Fibroblast of the aortic adventitia (primary cell): ENCODE measurements at places on chromosomes 7 and 10.

DNA sequence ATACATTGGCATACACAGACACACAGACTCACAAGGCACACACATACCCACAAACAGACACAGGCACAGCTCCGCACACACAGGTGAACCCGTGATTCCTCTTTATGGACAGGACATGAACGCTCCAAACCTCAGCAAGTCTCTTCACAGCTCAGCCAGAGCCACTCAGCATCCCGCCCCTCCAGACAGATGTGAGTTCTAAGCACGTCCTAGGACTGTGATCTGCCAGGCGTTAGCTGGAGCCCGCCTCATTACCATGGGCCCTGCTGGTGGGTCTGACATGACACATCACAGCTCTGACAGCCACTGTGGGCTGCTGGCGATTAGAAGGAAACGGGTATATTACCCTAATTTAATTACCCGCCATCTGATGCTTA is 176.7 kb upstream of the PPP2R2D start:
- no peak for DNase-seq

DNA sequence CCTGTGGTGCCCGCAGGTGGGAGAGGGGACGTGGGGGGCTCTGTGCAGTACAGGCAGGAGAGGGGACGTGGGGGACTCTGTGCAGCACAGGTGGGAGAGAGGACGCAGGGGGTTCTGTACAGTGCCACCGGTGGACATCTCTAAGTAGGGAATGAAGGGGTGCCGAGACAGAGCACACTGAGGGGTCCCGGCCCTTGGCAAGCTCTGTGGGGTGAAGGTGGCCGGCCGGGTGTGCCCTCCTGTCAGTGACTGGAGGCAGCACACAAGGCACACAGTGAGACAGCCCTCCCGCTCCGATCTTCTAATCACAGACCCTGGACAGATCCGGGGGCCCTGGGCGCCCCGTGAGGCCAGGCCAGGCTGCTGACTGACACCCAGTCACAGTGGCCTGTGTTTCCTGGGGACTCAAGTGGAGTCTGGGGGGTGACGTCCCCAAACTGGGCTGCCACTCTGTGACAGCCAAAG is 11.2 kb downstream of the GPR146 start:
- DNase-seq: no peak

DNA sequence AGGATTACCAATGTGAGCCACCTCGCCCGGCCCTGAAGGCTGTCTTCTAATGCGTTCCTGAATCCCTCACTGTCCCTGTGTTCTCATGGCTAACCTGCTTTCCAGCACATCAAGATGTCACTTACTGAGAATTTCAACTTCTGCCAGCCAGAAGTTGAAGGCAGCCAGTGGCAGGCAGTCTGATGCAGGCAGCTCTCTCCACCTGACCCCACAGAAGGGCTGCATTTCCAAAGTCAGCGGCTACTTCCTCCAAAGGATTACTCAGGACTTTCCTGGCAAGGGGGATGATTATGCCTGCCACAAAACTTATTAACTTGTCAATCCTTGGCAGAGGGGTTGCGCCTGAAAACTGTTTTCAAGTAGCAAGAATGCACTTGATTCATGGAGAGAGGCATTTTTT is 1219.4 kb downstream of the TYW1 start:
- DNase-seq: no peak

GRCh38 chr7:149772956-149773434 is 393 bp downstream of the ZNF467 start:
- no peak for DNase-seq

GRCh38 chr7:36844374-36844773 is 120.1 kb upstream of the AOAH start:
- DNase-seq: no peak

- no peak for DNase-seq
Measured at GRCh38 chr10:100749309-100750217, 4.2 kb downstream of the PAX2 start.

- no peak for DNase-seq
Measured at GRCh38 chr7:36790311-36790787, 66.1 kb upstream of the AOAH start.

DNA sequence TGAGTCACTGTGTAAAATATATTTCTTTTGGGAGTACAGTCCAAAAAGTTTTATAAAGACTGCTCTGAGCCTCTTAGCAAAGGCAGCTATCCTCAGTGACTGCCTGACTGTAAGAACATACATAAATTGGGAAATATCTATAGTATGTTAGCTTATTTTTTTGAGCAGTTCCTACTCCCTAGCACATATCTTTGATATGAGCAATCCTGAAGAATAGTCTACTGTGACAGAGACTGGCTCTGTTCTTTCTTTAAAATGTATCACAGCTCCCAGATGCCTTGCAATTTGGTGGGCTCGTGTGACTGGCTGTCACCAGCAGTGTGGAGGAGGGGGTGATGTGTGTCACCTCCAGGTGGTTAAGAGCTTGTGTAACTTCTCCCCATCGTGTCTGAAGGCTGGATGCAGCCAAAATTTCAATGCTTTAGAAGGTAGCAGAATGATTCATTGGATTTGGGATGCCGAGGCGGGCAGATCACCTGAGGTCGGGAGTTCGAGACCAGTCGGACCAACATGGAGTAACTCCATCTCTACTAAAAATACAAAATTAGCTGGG is 47.9 kb downstream of the MTERF1 start:
- no peak for DNase-seq

GRCh38 chr10:30853066-30853465 is 178.6 kb downstream of the ZNF438 start:
- no peak for DNase-seq

GRCh38 chr10:86042161-86042560 is 324.4 kb downstream of the GRID1 start:
- no peak for DNase-seq

DNA sequence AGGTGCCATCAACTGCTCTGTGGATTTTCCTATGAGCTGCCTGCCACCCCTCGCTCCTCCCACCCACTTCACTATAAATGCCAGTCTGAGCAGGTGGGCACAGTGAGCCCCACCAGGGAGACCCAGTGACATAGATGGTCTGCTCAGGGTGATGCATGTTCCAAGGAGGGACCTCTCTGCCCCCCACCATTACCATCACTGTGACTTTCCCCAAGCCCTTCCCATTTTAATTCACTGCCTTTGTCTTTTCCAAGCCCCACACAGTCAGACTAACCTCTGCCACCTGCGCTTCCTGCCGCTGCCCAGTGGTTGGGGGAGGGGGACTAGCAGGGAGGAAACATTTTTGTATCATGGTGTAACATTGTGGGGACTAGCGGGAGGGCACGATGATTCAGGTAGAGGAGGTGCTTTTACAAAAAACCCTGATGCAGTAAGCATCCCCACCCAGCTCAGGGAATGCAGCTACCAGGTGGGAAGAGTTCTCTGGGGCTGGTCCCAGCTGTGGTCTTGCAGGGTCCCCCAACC is 24.6 kb downstream of the PRSS2 start:
- DNase-seq: no peak

GRCh38 chr7:35988105-35988504 is 164.9 kb upstream of the EEPD1 start:
- no peak for DNase-seq

DNA sequence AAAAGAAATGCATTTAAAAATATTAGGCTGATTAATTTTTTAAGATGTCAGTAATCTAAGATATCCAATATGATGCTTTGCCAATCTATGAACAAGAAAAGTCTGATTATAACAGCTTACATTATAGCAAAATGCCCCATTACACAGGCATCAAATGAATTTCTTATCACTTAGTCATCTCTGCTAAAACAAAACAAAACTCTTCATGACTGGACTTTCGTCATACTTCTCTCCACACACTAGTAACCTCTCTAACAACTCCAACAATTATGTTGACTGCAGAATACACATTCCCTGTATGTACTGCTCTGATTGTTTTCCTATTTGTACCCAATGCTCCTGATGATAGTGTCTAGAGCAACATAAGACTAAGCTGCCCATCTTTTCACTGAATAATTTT is 3.8 kb upstream of the MKI67 start:
- DNase-seq: peak; percentile 57

DNA sequence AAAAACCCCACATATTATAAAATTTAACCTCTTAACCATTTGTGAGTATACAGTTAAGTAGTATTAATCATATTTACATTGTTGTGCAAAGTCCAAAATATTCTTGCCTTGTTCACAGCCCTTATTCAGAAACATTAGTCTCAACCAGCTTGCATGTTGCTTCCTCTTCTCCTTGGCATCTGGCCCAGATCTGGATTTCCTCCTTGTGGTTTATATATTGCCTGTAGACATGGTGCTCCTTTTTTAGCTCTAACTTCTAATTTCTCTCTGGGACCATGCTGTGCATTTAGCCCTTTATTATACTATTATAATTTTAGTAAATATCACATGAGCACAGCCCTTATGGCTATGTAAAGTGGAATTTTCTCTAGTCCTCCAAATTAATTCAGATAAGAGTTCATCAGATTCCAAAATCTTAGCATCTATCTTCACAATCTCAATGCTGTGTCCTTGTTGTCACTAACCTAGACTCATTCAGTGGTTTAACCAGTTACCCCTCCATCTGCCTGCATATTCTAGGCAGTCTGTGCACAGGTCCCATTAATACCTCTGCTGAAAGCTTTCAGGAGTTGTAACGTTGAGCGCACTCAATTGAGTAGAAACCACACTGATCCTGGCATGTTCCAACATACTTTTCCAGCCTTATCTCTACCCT is 7.9 kb downstream of the CPED1 start:
- peak; percentile 93 for DNase-seq

GRCh38 chr7:140074780-140075179 is 12.0 kb upstream of the PARP12 start:
- DNase-seq: peak; percentile 7

DNA sequence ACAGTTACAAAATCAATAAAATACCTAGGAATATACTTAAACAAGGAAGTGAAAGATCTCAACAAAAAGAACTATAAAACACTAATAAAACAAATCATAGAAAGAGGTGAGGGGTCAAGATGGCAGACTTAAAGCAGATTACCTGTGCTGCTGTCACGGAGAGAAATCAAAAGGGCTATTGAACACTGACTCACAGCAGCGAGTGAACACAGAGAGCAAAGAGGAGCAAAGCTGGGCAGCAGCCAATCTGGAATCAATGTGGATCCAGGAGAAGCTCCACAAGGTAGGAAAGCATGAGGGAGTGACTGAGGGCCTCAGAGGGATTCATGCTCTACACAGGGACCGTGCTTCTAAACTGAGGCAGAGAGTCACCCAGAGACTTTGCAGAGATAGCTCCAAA is 562.0 kb upstream of the SEMA3D start:
- DNase-seq: no peak

DNA sequence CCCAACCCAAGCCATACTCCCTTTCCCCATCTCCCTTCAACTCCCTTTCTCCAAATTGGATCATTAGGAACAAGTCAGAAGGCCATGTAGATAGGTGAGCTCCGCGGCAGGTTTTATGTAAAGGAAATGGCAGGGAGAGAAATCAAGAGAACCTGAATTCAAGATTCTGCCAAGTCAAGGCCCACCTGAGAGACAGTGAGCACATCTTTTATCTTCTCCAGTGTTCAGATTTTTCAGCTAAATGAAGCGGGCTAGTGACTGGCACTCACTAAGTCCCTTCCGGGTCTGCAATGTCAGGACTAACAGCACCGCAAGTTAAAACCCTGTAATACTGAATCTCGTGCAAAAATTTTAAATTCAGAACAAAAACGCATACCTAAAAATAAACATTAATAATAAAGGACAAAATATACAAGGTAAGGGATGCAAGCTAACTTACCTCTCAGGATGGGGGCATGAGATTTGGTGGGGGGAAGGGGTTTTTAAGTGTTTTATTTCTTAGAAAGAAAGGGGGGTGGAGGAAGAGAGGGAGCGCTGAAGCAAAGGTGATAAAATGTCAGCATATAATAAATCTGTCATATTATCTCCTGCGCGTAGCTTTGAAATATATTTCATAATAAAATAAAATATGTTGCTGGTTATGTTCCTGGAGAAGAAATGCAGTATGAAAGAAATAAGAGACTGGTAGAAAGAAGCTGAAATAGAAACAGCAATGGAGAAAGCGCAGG is 17.6 kb downstream of the TCAF1 start:
- no peak for DNase-seq

- no peak for DNase-seq
Measured at GRCh38 chr7:141928845-141929195, 12.6 kb downstream of the OR9A4 start.

GRCh38 chr10:118584181-118584954 is 11.1 kb downstream of the PRLHR start:
- peak; percentile 65 for DNase-seq

- no peak for DNase-seq
Measured at GRCh38 chr10:71739358-71739900, 19.9 kb upstream of the C10orf105 start.
